ENCODE measurements at places on chromosomes 13 and 19.

GRCh38 chr19:21856773-21857514, 21.0 kb upstream of the ZNF43 start:
- DNase-seq: no peak

DNA sequence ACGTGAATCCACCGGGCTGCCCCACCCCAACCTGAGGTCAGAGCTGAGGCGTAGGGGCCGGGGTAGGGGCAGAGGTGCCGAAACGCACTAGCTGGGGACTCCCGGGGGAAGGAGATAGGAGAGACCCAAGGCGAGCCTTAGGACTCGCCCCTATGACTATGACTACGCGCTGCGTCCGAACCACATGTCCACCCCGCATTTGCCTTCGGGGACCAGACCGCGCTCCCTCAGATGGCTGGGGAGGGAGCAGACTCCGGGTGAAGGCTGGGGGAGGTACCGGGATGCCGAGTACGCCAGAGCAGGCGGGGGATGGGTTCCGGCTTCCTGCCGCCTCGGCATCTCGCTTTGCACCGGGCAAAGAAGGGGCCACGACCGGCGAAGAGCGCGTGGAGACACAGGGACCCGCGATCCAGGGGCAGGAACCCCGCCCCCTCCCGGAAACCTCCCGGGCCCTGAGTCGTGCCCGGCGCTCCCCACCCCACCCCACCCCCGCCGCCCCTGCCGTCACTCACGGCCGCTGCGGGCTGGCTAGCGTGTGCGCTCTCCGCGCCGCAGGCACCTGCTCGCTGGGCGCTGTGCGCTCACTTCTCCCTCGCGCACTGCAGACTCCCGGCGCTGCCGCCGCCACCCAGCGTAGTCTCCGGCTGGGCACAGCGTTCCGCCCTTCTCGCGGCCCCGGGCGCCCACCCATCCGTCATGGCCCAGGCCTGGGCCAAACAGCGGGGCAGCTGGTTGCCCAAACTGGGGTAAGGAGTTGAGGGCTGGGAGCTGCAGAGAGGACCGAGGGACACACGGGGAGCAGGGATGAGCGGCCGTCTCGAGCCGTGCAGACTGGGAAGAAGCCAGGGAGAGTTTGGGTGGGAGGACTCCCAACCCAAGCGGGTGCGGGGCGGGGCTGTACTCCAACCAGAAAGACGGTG, 622 bp upstream of the VSTM2B start:
- DNase-seq: peak; percentile 47

GRCh38 chr19:49133621-49134454, 14.5 kb downstream of the PPFIA3 start:
- DNase-seq: peak; percentile 88

DNA sequence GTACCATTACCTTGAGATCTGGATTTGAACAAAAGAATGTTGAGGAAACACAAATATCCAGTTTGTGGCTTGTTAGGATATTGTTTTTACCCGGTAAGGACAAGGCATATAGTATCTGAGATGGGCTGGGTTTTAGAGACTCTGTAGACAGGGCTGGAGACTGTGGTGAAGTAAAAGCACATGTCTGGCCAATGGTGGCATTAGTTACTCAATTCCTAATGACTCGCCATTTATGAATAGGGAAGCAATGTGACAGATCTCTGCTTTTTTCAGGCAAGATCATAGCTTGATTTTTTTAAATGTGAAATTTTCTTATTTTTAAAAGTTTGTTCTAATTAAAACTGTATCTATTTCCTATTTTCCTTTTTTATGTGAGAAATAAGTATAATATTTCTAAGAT, 371.1 kb upstream of the SPRY2 start:
- no peak for DNase-seq

DNA sequence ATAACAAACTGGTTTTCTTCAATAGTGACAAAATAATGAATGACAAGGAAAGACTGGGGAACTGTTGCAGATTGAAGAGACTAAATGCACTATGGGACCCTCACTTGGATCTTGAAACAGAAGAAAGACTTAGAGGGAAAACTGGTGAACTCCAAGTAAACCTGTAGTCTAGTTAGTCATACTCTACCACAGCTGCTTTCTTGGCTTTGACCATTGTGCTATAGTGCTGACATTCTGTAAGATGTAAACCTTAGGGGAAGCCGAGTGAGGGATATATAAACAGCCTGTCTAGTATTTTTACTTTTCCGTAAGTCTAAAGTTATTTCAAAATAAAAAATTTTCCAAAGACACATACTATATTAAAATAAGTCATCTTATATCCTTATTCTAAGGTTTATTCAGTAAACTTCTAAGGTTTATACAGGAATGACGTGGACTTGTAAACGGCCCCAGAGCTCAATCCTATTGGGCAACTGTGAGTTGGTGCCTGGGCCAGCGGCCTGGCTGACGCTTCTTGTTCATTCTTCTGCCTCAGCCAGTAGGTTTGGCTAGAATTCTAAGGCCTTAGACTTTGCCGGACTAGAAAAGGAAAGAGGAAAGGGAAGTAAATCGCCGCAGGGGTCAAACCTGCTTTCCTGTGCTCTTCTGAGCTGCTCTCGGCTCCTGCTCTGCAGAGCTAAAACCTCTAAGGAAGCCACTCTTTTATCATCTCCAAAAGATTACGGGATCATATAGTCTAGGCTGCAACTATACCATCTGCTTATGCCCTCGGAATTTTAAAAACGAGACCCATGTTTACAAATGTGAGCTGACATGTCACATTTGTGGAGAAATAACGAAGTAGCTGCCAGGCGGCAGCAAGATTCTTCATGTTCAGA, 33.6 kb upstream of the UBE2L5 start:
- no peak for DNase-seq

- no peak for DNase-seq
Observed at GRCh38 chr13:29713839-29714238, 118.4 kb upstream of the SLC7A1 start.

DNA sequence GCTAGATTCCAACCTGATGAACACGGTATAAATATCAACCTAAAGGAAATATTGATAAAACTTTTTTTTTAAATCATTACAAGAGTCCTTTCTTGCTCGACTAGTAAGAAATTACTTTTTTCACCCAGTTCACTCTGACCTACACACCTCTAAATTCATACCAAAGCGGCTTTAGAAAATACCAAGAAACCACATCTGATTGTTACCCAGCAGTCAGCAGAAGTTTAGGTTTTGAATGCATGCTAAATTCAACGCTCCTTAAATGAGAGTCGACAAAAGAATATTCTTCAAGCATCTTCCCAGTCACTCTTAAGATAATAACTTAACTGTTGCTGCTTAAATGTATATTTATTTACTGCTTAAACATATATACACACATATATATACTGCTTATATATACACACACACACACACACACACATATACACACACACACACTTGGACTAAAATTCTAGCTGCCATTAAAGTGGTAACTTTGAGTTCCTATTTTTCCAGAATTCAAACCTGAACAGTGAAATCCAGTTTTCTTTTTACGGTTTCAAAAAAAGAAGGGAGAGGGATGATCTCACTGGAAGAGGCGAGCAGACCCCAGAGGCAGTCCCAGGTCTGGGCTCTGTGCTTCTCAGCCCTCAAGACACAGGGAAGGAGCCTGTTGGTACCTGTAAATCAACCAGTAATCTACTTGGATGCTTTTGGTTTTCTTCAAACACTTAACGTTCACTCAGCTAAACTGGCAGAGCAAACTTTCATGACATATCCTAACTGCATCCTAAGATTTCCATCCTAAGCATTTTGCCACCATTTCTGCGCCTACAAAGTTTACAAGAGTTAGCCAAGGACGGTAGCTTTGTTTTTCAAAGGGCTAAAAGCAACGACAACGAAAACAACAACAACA, 1.7 kb downstream of the STK24 start:
- peak; percentile 66 for DNase-seq

DNA sequence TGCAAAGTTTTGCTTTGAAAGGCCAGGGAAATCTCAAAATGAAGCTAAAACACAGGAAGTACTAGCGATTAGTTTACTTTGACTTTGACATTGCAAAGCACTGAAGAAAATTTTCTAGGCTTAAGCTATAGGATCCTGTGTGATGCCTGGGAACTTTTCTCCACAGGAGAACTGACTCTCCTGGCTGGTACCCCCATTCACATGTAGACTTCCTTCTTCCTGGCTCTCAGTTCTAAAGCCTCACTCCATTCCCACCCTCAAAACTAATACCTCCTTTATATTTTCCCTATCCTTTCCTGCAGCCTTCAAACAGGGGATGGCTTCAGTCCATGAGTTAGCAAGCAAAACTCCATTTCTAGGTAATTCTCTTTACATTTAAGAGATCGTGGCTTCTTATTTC, 189.5 kb downstream of the SLITRK1 start:
- DNase-seq: no peak

DNA sequence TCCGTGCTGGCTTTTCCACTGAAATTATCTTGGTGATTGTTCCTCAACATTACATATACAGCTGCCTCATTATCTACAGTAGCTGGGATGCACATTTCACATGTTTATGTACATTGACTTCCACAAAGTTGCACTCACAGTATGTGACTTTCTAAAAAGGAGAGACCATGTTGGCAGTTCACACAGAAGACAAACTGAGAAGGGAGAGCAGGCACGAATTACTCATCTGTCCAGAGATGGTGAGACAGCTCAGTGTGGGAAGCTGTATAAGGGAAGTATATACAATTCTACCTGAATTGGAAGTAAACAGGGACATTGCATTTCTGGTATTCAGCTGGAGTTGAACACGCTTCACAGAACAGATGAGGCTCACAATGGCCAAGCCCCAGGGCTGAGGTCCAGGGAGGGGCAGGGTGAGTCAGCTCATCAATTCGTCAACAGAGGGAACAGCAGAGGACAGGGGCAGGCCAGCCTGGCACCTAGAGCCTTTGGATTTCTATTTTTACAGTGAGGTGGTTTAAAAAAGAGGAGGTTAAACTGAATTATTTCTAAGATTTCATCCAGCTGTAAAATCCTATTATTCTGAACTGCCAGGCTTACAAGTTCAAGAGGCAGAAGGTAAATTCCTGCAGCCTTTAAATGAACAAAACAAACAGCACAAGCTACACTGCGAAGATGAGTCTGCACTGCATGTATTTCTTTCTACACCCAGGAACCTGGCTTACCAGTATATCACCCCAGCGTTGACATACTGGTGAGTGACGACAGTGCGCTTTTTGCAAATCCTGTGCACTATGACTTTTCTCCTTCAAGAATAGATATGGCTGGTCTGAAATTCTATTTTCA, 9.8 kb downstream of the PARP4 start:
- peak; percentile 32 for DNase-seq
